ENCODE measurements at places on chromosomes 7 and 10.

DNA sequence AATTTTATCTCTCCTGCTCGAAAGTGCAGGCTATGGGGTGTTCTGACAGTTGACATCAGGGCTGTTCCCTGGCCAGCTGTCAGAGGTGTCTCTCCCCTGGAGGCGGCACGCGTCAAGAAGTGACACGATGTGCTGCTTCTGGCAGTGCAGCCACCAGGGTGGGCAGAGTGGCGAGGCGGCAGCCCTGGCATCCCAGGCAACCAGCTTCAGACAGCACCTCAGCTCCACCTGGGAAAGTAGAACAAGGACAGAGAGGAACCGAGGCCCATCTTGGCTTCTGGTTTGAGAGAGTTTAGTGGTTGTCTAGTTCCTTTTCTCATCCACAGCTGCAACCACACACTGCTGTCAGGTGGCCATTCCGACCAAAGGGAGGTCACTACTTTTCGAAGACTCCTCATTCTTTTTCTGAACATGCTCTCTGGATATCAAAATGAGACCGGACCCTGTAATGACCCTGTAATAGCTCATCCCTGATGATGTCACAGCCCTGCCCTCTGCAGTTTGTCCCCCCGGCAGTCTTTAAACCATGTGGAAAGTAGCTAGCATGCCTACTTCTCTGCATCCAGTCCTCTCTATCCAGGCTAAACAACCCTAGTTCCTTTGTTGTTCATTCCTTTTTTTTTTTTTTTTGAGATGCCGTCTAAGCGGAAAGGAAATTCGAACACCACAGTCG is 381.0 kb upstream of the NRP1 start:
- no peak for DNase-seq

DNA sequence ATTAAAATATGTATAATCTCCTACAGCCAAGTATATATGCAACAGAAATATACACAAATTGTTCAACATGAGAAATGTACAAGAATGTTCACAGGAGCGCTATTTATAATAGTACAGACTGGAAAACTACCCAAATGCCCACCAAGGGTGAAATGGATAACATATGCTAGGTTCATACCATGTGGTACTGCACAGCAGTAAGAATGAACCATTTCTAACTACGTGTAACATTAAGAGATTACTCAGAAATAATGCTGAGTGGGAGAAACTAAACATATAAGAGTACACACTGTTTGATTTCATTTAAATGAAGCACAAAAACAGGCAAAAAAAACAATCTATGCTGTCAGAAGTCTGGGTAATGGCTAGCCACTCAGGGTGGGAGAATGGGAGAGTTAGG is 45.8 kb downstream of the RNLS start:
- no peak for DNase-seq

DNA sequence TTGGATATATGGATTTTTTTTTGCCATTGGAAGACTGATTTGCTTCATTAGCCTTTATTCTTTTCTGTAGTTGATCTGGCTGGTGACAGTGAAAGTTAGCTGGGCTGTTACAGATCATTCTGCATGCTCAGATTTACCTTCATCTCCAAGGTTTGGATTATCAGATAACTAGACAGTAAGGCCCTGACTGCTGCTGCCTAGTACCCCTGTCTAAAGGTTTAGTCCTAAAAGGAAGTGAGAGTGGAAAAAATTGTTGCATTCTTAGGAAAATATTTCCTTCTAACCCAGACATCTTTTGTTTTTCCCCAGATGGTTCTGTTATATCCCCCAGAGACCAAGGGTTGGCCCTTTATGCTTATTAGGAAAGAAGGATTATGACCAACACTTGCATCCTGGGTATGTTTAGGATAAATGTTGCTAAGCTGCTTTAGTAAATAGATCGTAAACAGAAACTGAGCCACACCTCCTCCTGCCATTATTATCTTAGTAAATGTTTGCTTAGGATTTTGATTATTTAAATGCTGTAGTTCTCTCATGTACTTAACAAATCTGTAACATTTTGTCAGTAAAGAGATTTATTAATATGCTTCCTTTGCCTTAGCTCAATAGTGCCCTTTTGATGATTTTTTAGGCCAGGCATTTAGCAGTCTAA is 44.4 kb downstream of the MCU start:
- no peak for DNase-seq

GRCh38 chr7:93316730-93317129 is 84.6 kb downstream of the VPS50 start:
- no peak for DNase-seq

DNA sequence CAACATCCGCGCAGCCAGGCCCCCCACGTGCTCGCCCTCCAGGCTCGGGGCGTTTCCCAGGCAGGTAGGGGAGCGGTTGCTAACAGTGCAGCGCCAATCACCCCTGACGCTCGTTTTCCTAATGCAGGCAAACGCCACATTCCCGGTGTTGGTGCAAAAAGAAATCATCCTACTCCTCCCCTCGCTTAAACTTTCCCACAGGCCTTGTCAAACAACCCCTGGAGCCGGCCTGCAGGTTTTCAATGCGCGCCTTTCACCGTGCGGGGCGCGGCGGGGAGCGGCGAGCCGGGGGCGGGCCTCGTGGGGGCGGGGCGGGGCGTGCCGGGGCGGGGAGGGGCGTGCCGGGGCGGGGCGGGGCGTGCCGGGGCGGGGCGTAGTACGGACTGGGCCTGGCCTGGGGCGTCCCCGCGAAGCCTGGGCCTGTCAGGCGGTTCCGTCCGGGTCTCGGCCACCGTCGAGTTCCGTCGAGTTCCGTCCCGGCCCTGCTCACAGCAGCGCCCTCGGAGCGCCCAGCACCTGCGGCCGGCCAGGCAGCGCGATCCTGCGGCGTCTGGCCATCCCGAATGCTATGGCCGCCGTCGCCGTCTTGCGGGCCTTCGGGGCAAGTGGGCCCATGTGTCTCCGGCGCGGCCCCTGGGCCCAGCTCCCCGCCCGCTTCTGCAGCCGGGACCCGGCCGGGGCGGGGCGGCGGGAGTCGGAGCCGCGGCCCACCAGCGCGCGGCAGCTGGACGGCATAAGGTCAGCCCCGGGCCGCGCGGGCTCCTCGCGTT is at the start of gene ECHDC3:
TSS of gene ECHDC3 (plus strand) at position 374 of the 770 bp plus-strand sequence. CDS start at position 569, 195 bp downstream.
- no peak for DNase-seq

DNA sequence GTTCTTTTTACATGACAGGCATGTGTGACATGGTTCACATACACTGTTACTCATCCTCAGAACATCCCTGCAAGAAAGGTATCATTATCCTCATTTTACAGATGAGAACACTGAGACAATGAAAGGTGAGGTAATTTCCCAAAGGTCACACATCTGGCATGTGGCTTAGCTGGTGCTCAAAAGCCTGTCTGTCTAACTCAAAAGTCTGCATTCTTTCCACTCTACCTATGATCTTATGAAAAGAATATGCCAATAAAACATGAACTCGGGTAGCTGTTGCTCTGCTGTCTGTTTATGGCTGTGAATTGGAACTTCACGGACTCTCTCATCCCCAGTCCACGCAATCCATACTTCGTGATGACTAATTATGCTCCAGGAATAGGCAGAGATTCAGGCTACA is 79.0 kb upstream of the ODAD2 start:
- DNase-seq: peak; percentile 13

DNA sequence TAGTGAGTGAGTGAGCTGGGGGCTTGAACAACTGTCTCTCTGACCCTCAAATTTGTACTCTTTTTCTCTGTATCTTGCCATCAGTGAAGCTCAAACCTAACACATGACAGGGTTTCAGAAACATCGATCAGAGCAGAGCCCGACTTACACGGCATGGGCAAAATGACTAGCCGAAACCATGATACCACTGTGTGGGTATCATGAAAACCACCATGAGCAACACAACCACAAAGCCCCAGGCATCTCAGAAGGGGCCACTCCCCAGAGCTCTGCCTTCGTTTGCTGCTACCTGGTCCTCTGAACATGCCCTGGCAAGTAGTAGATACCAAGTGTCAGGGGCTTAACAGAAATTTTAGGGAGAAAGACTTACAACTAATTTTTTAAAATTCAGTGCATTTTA is 308.5 kb downstream of the WDR11 start:
- DNase-seq: no peak

- no peak for DNase-seq
These were observed 34.9 kb downstream of the LDB3 start for GRCh38 chr10:86703176-86703575.

DNA sequence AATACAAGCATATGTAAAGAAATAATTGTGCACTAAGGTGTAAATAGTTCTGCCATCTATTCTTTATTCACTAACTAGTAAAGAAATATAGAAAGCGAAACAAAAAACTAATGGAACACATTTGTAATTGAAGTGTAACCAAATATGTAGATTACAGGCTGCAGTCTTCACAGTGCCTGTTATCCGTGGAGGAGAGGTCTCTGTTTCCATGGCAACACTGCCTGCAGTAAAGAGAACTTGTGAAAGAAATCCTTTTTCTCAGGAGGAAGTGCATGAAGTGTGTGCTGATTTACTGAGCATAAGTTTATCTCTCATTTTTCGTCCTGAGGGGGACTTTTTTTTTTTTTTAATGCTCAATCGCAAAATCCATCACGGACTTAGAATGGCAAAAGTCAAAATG is 102.5 kb downstream of the APBB1IP start:
- no peak for DNase-seq

DNA sequence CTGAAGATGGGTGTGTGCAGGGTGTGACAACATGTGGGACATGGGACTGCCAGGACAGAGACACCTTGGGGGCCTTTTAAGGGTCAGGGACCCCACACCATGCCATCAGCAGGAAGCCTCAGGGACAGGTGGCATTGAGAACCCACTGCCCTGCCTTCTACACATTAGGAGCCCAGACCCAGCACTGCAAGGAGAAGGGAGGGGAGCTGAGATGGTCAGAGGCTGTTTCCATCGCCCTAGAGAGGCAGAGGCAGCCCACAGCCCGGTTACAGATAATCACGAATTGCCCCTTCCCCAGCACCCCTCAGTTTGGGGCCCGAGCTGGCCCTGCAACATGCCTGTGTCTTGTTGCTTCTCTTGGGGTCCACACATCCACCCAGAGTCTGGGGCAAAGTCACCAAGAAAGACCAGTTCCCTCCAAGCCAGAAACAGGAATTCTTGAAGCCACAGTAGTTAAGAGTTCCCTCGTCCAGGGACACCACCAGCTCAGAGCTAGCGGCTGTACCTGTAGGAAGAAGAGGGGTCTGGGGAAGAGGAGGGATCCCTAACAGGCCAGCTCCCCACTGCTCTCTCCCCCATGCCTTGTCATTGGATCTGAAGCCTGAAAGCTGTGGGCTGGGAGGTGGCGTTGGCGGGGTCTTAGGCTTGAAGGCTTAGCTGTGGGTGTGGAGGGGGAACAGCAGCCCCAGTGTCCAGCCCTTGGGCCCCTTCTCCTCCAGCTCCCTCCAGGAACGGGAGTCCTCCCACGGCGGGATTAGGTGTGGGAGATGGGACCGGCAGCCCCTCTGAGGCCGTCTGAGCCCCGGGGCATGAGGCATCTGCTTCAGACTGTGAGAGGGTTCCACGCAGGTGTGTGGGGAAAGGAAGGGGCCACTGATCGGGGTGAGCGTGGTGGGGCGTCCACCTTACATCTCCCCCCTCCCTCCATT is 44.8 kb upstream of the ELFN1 start:
- DNase-seq: no peak

DNA sequence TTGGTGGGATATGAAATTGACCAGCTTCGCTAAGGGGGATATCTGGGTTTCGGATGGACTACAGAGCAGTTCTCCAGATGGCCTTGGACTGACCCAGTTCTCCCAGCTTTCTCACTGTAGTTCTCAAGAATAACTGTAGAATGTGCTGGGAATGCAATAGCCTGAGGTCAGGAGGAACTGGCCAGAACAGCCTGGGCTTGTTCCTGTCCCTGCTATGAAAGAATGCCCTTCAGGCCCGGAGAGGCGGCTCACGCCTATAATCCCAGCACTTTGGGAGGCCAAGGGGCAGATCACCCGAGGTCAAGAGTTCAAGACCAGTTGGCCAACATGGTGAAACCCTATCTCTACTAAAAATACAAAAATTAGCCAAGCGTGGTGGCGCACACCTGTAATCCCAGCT is 12.3 kb upstream of the TSPAN14 start:
- DNase-seq: no peak

GRCh38 chr7:156703209-156703608 is 62.6 kb downstream of the RNF32 start:
- DNase-seq: no peak

- DNase-seq: no peak
These were observed 8.0 kb downstream of the HKDC1 start for GRCh38 chr10:69228151-69228550.

- no peak for DNase-seq
These were observed 76.9 kb upstream of the PDCD4 start for GRCh38 chr10:110794808-110795207.

GRCh38 chr10:48993627-48994026 is 54.0 kb upstream of the LRRC18 start:
- DNase-seq: no peak

- DNase-seq: no peak
These were observed 96.0 kb upstream of the IKZF1 start for GRCh38 chr7:50208378-50208982.

DNA sequence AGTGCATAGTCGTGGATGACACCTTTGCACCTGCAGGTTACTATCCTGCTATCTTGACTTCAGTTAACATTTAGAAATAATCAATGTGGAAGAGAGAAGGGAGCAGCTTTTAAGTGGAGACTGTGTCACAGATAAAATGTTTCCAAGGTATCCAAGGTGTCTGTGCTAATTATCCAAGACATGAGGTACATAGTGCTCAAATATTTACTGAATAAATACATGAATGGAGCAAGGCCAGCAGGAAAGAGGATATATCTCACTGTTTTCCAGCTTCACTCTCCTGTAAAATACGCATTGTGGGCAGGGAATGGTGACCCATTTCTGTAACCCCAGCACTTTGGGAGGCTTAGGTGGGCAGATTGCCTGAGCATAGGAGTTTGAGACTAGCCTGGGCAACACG is 552.4 kb downstream of the PHTF2 start:
- no peak for DNase-seq

GRCh38 chr10:106504536-106504935 is 660.0 kb downstream of the SORCS1 start:
- no peak for DNase-seq

GRCh38 chr7:123190109-123190831 is 9.5 kb downstream of the SLC13A1 start:
- DNase-seq: no peak

DNA sequence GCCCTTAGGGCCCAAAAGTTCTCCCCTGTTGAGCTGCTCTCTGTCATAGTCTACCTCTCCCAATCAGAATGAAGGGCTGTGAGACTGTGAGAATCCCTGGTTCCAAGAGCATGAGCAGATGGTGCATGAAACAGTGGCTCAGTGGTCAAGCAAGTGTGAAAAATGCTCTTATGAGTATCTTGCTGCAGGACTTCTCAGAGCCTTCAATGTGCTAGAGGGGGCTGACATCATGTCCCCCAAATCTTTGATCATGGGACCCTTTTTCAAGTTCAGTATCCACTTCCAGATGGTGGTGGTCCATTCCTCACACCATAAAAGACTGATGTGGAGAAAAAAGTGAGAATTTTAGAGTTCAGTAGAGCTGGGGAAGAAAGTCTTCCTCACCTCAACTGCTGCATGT is 265.3 kb upstream of the HABP2 start:
- DNase-seq: no peak
